ENCODE measurements at places on chromosomes 4 and X. TPM values are rescaled to one million over a fixed set of nuclear protein-coding genes. Genes with fewer than 3 reads are reported as not detected.

The ZBTB33 gene
- total RNA-seq: 20.0 TPM

The ARR3 gene
- total RNA-seq: not detected

The CLDN2 gene
- total RNA-seq: not detected

The PPP2R2C gene
- total RNA-seq: not detected

DNA sequence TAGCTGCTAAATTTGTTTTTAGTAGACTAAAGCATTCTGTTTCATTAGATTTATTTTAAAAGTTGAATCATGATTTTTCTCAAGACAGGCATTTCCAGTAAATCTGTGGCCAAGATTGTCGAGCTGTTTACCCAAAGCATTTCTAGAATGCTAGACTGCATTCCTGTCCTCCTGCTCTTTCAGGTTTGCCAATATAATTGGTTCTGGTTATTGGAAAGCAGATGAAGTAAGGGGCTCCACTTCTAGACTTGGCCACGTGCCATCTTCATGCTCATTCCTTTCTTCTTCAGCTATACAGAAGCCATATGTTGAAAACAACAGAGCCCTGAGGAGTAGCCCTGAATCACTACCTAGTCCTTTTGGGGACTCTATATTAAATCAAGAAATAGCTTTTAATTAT, 62.5 kb downstream of the PGRMC2 start:
- DNase-seq: no peak

GRCh38 chr4:184896868-184897715, 71.3 kb upstream of the ACSL1 start:
- DNase-seq: no peak

GRCh38 chr4:189304167-189304566, 636.5 kb upstream of the FRG1 start:
- DNase-seq: no peak

GRCh38 chr4:54254116-54254914, 25.2 kb downstream of the PDGFRA start:
- no peak for DNase-seq

DNA sequence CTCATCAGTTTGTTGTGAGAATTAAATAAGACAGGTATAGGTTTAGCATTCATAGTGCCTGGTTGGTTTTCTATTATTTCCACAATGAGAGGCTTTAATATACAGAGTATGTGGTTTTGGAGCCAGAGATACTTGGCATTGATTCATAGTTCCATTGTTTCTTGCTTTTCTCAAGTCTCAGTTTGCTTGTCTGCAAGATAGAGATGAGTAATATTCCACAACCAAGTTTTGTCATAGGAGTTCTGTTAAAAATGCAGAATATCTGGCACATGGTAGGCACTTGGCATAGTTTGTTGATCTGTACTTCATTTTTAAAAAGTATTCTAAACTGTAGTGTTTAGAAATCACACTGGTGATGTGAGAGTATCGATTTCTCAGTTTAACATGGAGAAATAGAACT, 37.5 kb upstream of the EDA2R start:
- DNase-seq: no peak

DNA sequence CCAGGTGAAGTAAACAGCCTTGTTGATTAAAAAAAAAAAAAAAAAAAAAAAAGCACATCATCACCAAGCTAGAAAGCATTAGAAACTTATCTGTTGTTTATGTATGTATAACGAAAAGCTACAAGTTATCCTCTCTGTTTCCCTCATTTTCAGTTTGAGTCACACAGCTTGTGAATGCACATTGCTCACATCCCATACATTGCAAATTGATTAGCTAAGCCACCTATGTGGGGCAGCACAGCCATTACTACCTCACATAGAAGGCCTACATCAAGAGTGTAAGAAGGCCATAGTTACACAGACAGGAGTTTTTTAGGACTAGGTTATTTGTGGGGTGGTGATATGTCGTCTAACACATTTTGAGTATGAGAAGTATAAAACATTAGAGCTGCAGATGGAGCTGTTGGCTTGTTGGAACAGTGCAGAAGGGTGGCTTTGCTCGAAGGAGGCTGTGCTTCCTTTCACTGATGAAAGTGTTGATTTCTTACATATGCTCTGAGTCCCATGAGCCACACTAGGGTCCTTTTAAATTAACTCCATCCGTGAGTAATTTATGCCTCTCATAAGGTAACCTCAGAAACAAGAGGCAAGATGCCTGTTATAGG, 431.6 kb downstream of the GABRG1 start:
- no peak for DNase-seq

DNA sequence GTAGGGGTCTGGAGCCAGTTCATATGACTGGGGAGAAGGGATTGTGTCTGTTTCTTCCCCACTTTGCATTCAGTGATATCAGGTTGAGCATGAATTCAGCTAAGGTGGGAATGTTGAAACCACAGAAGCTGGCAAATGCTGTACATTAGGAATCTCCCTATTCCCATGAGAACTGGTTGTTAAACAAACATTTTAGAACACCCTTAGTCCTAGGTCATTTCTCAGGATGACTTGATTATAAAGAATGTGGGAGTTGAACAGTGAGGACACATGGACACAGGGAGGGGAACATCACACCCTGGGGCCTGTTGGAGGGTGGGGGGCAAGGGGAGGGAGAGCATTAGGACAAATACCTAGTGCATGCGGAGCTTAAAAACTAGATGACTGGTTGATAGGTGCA, 62.6 kb upstream of the LIMCH1 start:
- DNase-seq: no peak

GRCh38 chr4:165839615-165840333, 33.3 kb upstream of the TLL1 start:
- no peak for DNase-seq

DNA sequence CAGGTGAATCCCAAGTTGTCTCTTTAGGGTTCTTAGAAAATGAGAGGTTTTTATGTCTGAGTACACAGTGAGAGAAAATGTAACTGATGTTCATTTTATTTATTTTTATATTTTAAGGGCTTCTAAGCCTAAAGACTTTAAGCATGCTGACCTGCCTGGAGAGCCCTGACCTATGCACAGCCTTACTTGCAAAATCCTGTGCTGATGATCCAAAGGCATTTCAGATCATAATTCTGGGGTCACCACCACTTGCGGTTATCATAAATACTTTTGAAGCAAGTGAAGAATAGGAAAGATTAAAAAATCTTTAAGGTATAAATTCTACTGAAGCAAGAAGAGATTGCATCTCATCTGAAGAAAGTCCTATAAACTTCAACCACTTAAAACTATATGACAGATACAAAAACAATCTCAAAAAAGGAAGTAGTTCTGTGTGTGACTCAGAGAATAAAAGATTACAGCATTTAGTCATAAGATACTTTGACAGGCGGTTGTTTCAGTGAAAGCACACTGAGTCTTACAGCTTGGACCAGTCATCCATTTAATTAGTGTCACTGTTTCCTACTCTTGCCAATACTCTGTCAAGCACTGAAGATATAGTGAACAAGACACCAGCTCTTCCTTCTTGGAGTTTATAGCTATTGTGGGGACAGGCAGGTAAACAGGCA, 245.2 kb upstream of the DIPK2B start:
- no peak for DNase-seq

DNA sequence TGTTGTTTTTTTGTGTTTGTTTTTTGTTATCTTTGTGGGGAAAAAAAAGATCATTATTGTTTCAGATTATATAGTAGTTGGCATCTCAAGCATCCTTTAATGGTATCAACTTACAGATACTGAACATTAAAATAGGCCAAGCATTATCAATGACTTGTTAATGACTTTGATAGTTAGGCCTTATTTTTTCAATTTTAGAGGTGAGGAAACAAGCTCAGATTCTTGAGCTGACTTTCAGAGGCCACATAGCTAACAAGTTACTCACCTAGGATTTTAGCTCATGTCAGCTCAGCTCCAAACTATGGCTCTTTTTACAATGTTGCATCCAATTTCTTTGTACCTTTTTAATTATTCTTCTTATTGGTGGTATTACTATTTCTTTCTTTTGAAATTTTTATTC, 471 bp upstream of the PLAC8 start:
- peak; percentile 52 for DNase-seq

- no peak for DNase-seq
These were observed 47.4 kb downstream of the NRK start for GRCh38 chrX:105869701-105870100.

All from osteoblast (primary cell).